Stimulated activated naive CD4-positive, alpha-beta T cell (primary cell): ENCODE measurements at places on chromosomes 16 and 17.

DNA sequence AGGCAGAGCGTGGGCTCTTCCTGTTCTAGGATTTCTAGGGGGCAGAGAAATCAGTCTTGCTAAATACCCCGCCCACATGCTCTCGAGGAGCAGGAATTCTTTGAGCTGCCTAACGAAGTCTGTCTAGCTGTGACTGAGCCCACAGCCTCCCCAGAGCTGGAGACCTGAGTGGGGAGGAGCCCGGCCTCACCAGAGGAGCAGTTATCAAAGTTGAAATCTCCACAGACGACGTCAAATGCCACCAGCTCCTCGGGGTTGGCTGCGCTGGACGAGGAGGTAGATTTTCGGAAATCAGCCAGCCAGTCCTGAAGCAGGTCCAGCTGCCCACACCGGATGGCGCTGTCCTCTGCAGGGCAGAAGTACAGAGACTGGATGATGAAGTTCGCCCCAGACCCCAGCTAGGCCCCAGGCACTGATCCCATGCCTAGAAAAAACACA is 53.8 kb downstream of the PRMT7 start:
- DNase-seq: no peak

DNA sequence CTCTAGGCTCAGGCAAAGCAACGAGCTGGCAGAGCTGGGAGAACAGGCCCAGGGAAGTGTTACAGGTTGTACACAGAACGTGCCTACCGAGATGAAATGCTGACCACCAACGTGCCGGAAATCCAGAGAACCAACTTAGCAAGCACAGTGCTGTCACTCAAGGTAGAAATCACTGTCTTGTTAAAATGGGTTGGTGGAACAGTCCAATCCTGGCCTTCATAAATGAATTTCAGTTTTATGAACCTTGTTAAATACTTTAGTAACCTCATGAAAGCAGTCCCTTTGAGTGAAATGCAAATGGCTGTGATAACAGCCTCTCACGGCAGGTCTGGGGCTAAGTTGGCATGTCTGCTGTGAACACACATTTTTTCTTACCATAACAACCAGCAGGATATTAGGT is 29.0 kb downstream of the ETV4 start:
- DNase-seq: no peak

- DNase-seq: no peak
Measured at GRCh38 chr17:64448665-64449512, at the start of gene MILR1. MILR1 (plus strand) TSS chr17:64449115; CDS start chr17:64449169, 54 bp downstream.

DNA sequence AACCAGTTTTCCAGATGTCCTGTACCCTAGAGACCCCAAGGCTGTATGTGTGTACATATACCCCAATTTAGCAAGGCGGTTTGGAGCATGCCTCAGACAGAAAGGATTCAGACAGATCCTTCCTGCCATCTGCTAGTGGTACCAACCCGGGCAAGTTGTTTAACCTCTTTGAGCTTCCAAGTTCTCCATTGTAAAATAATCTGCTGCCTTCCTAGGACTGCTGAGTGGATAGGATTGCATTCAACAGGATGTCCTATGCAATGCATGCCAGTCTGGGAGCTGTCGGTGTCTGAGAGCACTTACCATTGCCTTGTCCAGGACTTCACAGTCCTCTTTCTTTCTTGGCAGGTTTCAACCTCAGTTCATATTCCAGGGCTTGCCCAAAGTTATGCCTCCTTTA is 1.9 kb downstream of the CDH13 start:
- DNase-seq: no peak

- DNase-seq: no peak
Measured at GRCh38 chr16:50178491-50178941, 25.4 kb downstream of the TENT4B start.

DNA sequence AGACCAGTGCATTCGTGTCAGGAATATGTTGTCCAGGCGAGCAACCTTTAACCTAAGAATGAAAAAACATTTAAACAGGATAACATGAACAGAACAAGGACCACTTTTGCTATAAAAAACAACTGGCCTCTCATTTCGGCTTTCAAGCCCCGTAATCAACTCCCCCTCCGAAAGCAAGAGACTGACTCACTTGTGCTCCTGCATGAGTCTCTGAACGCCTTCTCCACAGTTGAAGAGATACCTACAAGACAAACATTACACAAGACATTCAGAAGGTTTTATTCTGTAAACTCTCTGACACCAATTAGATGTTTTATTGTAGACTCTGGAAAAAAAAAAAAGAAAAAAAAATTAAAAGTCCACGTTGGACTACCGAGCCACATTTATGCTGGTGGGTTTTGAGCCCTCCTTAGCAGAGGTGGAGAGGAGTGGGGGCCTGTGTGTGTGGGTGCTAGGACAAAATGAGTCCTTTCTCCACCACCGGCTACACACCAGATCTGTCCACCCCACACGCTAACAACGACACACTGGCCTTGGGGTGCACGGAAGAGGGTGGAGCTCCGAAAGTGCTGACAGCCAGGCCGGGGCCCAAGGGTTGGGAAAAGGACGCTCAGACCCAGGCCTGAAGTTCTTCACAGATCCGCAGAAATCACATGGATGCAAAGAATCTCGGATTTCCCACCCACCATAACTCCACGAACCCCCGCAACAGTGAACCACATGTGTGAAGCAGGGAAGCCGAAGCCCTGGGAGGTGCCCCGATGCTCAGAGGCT is 759 bp downstream of the ELAC2 start:
- DNase-seq: peak; percentile 22

GRCh38 chr16:23016368-23016767 is 132.9 kb downstream of the USP31 start:
- DNase-seq: no peak

DNA sequence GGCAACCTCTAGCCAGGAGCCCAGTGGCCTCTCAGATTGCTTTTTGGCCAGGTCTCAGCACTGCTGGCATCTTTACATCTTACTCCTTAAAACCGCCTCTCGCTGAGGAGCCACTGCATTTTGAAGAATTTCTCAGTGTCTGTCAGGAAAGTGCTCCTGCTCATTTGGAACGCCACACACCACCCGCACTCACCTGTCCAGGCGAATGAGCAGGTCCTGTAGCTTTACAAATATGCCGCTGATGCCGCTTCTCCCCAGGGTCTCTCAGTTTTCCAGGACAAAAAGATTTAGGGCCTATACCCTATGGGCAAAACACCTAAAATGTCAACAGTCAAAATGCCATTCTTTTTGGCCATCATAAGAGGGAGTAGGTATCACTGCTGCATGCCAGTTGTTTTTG is 22.1 kb downstream of the CYB561 start:
- no peak for DNase-seq

- DNase-seq: no peak
Measured at GRCh38 chr17:50035421-50035879, 20.5 kb upstream of the ITGA3 start.

DNA sequence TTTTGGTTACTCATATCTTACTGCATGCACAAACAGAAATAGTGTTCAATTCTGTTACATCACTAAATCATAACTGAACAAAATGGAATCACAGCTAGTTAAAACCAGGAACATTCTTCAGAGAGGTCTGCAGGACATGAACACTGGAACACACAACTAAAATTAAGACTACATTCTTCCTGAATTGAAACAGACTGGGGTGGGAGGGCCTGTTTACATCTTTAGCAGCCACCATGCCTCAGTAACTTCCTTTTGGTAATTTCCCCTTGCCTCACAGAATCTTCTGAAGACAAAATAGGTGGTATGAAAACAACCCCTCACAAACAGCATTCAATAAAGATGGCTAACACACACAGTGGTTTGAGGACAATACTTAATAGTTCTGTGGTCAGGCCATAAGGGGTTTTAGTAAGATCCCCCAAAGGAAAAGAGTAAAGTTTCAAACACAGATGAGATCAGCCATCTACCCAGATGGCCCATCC is 6.5 kb downstream of the MARF1 start:
- DNase-seq: no peak
